GM18507 (cell line): ENCODE measurements at places on chromosomes 6 and 20.

DNA sequence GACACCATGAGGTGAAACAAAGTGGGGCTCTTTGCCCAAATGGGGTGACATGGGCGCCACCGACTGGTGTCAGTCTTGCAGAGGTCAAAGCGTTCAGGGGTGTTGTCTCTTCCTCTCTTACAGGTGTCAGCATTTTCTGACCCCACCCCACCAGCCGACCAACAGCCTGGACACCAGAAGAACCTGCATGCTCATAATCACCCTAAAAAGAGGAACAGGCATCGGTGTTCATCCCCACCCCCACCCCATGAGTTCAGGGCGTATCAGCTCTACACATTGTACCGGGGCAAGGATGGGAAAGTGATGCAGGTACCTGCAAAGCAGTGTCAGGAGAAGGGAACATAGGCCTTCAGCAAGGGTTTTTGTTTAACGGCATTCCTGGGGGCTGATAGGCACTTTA, 14.8 kb downstream of the LYRM2 start:
- no peak for DNase-seq

DNA sequence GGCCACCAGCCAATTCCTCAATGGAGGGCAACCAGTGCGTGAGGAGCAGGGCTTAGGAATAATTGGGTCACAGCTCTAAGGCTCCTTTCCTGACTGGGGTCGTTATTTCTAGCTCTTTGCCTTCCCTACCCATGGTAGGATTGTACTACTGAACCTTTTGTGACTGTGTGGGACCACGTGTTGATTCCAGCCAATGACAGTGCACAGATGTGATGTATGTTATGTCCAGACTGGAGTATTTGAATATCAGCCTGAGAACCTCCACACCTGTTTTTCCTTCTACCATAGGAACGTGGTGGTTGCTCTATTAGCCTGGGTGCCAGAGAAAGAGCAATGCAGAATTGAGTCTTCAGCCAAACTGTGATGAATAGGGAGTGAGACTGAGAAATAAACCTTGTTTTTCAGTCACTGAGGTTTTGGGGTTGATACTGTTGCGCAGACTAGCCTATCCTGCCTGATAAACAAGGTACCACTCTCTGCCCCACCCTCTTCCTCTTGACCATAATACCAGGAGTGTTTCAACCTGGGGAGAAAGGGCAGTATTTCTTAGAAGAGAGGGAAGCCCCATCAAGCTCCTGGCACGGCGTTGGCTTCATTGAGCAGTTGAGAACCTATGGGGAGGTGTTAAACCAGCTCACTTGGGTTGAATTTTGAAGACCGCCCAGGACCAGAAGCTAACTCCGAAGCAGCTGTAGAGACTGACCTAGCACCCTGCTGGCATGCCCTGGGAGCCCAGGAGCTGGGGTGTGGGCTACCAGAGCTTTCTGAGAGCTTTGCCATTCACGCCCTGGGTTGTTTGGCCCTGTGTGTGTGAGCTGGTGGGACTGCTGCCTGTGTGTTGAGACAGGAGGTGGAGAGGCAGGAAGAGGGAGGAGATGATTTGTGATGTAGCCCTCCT, 105.5 kb upstream of the BACH2 start:
- DNase-seq, result no peak

GRCh38 chr6:10831609-10832008, 6.7 kb downstream of the MAK start:
- no peak for DNase-seq

DNA sequence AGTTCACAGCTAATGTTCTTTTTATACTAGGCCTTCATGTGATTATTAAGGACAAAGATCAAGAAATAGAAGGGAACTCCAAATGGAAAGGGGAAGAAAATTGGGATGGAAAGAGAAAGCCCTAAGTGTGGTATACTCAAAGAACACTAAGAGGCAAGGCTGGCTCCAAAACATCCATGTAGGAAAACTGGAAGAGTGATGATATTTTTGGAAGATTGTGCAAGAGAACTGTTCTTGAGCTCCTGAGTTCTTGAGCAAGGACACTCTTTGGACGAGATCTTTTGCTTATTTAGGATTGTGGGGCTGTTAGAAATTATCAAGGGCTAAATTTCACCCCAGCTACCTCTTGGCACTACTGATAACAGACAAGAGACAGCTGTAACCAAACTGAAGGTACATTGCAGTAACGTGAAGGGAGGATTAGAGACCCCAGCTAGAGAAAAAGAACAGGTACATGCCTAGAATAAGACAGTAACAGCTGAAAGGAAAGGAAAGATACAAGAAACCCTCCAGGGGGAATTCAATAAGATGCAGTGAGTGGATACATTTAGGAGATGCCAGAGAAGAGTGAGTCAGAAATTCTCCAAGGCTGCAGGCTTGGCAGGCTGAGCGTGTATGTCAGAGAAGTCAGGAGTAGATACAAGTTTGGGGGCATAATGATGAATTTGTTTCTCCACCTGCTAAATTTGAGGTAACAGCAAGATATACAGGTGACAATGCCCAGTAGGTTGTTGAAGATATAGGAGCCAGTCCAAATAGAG, 69.7 kb downstream of the CBLN4 start:
- DNase-seq, result no peak

DNA sequence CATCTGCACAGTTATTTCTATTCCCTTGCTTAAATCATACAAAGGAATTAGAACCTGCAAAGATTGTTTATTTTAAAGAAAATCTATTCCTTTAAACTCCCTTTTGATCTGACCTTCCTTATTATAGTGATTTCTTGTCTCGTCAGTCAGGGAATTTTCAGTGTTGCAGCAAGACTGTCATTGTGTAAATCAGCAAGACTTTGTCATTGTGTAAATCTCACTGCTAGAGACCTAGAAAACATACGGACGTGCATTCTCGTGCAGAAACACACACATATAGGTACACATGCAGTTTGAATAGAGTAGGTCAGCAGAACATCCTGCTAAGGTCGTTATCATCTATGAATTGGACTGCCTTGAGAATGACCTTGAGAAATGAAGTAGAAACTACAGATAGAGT, 6.2 kb upstream of the SGK1 start:
- DNase-seq, result no peak

DNA sequence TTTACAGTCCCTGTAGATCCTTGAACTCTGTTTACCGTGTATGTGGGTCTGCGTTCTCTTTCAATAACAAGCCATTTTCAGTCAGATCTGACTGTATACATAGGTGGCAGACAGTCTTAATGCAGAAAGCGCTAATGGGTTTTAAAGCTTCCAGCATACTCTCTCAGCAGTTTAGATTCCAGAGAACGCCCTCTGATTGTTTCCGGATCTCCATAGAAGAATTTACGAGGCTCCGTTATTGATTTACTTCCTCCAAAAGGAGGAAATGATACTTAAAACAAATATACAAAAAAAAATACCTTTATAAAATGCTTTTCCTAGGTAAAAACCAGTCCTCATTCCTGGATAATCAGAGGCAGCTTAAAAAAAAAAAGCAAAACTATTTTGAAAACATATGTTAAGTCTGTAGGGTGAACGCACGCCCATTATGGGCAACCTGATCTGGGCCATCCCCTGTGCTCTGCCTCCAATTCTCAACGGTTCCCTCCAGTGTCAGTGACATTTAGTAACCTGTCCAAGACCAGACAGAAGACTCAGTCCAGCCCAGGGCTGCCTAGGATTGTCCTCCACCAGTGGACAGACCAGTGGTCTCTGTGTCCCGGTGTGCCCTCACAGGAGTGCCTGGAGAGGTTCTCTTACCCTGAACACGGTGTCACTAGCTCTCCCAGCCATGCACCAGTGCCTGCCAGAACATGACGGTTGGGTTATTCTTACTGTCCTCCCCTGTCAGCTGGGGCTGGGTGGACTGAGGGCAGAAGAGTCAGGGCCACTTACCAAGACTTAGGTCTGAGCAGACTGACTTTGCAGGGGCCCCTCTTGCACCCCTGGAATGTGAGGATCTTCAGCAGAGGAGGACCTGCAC, 217.3 kb downstream of the ARID1B start:
- DNase-seq, result no peak

DNA sequence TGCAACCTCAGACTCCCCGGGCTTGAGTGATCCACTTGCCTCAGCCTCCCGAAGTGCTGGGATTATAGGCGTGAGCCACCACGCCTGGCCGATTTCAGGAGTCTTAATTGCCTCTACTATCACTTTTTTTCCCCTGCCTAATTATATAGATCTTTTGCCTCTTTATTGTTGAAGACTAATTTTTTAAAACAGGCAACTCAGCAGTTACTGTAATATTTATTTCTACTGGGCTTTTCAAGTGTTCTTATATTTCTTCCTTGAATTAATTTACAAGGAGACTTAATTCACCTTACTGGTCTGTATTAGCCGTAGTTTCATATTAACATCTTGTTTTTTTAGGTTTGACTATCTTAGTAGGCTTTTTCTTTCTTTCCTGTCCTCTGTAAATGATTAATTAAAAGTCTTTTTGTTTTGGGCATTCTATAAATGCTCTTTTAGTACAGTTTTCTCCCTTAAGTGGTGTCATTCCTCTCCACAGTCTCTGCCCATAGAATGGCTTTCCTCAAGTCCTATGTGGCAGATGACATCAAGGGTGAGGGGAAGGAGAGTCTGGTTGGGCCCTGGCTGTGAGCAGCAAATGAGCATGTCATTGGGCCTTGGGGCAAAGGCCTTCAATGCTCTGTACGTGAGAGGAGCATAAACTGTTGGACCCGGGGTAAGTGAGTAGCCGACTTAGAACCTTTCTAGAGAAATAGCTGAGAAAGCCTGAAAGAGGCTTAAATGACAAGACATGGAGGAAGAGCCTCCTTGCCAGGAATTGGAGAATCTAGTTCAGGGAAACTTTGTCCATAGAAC, 36.0 kb downstream of the ANKS1A start:
- no peak for DNase-seq

DNA sequence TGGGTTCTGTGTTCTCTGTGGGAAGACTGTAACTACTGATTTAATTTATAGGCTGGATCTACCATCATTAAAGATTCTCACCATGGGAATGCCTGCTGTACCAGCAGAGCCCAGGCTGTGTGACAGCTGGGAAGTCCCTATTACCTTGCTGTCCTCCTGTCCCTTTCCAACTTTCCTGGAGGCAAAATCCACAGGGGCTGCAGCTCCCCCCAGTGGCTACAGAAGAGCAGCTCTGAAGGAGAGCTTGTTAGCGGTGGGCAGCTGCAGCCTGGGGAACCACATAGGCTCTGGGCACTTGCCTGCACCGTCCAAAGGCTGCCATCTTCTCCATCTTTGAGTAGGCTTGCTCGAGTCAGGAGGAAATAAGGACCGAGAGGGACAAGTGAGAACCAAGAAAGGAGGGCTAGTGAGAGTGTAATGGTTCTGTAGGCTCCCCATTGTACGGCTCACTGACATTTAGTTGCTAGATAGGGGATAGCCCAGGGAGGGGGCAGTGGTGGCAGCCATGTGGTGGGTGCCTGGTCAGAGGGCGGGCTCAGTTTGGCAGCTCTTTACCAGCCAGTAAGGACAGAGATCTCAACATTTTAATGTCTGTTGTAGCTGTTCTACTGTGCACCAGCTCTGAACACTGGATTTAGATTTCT, 155.1 kb upstream of the MLIP start:
- DNase-seq, result peak; percentile 36

DNA sequence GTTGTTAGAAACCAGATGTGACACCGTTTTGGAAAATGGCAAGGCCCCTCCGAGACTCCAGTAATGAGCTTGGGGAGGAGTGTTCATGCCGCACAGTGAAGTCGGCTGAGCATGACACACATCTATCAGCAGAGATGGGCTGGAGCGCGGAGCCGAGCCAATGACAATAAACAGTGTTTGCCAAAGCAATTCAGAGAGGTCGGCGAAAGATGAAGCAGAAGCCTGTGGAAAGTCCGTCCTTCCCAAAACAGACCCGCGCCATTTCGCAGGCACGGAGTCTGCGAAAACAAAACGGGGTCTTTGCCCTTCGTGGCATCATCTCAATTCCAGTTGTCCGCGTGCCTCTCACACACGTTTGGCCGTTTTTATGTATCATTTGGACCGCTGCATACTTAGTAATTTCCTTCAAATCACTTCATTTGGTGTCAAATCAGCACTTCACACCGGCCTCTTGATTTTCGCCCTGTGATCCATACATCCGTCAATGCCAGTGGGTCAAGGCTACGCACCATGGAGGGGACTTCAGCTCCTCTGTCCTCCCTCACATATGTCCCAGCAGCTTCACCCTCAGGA, 71.3 kb downstream of the SULF2 start:
- no peak for DNase-seq

- DNase-seq, result no peak
Measured at GRCh38 chr20:50029697-50030461, 47.1 kb downstream of the SNAI1 start.

- no peak for DNase-seq
Measured at GRCh38 chr6:84095156-84095555, 61.6 kb downstream of the MRAP2 start.

GRCh38 chr6:18562726-18563125, 175.6 kb downstream of the RNF144B start:
- no peak for DNase-seq

DNA sequence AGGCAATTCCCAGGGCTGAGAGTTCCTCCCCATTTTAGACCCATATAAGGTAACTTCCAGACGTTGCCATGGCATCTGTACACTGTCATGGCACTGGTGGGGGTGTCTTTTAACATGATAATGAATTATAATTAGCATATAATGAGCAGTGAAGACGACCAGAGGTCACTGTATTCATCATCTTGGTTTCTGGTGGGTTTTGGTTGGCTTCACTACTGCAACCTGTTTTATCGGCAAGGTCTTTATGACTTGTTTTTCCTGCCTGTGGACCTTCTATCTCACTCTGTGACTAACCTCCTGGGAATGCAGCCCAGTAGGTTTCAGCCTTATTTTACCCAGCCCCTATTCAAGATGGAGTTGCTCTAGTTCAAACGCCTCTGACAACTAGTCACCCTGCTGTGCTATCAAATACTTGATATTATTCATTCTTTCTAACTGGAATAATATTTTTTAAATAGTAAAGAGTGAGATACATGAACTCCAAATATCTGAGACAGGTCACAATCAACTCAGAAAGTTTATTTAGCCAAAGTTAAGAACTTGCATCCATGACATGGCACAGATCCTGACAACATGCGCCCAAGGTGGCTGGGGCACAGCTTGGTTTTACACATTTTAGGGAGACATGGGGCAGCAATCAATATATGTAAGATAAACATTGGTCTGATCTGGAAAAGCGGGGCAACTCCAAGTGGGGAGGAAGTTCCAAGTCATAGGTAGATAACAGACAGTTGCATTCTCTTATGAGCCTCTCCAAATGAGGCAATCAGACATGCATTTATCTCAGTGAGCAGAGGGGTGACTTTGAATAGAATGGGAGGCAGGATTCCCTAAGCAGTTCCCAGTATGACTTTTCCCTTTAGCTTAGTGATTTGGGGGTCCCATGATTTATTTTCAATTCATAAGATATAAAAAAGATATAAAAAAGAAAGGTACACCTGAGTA, 1.2 kb upstream of the UFL1 start:
- DNase-seq, result no peak

GRCh38 chr20:49985157-49985556, 2.4 kb downstream of the SNAI1 start:
- DNase-seq, result no peak

GRCh38 chr20:36736451-36737182, 9.3 kb downstream of the NDRG3 start:
- DNase-seq, result no peak

GRCh38 chr6:146891615-146892265, 293.0 kb downstream of the ADGB start:
- DNase-seq, result no peak
